Stimulated activated memory B cell treated with anti-CD40 and anti-IgM and Interleukin-4, amounts not matched to agents 10 μg/mL and 1 μg/mL and 100 μg/mL, for 72 hours (primary cell): ENCODE measurements at places on chromosomes 1 and 21.

GRCh38 chr1:216123446-216124191 lies 299.6 kb downstream of the USH2A start:
- no peaks in the 10 kb centered on the region for H3K4me1 ChIP-seq
- no peaks in the 10 kb centered on the region for H3K27me3 ChIP-seq
- no peaks in the 10 kb centered on the region for H3K36me3 ChIP-seq
- H3K4me3 ChIP-seq = no peak overlapping the region
- no peak overlapping the region for H3K27ac ChIP-seq

GRCh38 chr1:167173516-167174184 lies 47.0 kb upstream of the POU2F1 start:
- H3K4me3 ChIP-seq = no peak overlapping the region
- ATAC-seq = no peak
- H3K4me1 ChIP-seq = no peaks in the 10 kb centered on the region
- H3K36me3 ChIP-seq = peaks cover 5% of the 10 kb centered on the region

- H3K27me3 ChIP-seq = peaks cover 41% of the 10 kb centered on the region
- no peaks in the 10 kb centered on the region for H3K36me3 ChIP-seq
- H3K27ac ChIP-seq = no peak overlapping the region
- H3K4me1 ChIP-seq = peaks cover 6% of the 10 kb centered on the region
These were observed 31.0 kb downstream of the TNNT2 start for GRCh38 chr1:201346337-201346939.

DNA sequence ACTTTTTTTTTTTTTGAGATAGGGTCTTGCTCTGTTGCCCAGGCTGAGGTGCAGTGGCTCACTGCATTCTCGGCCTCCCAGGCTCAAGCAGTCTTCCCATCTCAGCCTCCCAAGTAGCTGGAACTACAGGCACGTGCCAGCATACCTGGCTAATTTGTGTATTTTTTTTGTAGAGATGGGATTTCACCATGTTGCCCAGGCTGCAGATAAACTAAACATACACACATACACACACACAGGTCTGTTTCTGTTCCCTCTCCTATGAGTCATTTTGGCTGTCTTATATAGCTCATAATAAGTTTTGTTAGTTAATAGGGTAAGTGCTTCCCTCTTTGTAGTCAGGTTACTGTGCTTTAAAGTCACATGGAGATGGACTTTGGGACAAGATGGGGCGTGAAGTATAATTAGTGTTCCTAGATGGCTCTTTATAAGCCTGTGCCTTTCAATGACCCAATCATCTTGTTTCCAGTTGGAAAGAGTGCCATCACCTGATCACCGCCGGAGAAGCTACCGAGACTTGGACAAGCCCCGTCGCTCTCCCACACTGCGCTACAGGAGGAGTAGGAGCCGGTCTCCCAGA lies 9.1 kb downstream of the PRPF38A start:
- no peak overlapping the region for H3K27ac ChIP-seq
- H3K4me1 ChIP-seq = no peaks in the 10 kb centered on the region
- peaks cover 59% of the 10 kb centered on the region for H3K36me3 ChIP-seq
- no peak for ATAC-seq
- no peaks in the 10 kb centered on the region for H3K27me3 ChIP-seq

DNA sequence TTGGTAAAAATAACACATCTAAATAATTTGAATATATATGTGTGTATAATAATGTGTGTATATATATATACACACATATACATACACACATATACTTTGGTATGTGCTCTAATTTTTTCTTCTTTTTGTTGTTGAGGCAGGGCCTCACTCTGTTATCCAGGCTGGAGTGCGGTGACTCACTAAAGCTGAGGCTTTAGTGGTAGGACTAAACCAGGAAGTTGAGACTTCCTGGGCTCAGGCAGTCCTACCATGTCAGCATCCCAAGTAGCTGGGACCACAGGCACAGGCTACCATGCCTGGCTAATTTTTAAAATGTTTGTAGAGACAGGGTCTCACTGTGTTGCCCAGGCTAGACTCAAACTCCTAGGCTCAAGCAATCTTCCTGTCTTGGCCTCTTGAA lies 46.7 kb upstream of the CXADR start:
- H3K27me3 ChIP-seq = peaks cover 9% of the 10 kb centered on the region
- no peak for ATAC-seq
- H3K27ac ChIP-seq = no peak overlapping the region
- H3K4me3 ChIP-seq = no peak overlapping the region
- H3K36me3 ChIP-seq = no peaks in the 10 kb centered on the region

GRCh38 chr1:9413071-9413876 lies 120.6 kb downstream of the SPSB1 start:
- peak; percentile 90 for ATAC-seq
- peak overlapping the region; percentile 87 for H3K27ac ChIP-seq
- no peaks in the 10 kb centered on the region for H3K27me3 ChIP-seq
- peak overlapping the region; percentile 62 for H3K4me3 ChIP-seq
- H3K4me1 ChIP-seq = peaks cover 61% of the 10 kb centered on the region
